Bronchus fibroblast of lung (primary cell): ENCODE measurements at places on chromosomes 1 and 21. TPM values are rescaled to one million over a fixed set of nuclear protein-coding genes. Genes with fewer than 3 reads are reported as not detected.

SELE gene
- total RNA-seq = not detected in 2 replicates

CATSPERE gene
- total RNA-seq = 0.15 and 0.50 TPM in 2 replicates

BSND gene
- total RNA-seq = not detected in 2 replicates

UMODL1 gene
- total RNA-seq = not detected in 2 replicates

SH2D1B gene
- 0.15 TPM in 1 of 2 replicates, not detected in the other for total RNA-seq

MSTO1 gene
- total RNA-seq = 13.4 and 19.5 TPM in 2 replicates

EFNA3 gene
- total RNA-seq = 0.67 and 1.2 TPM in 2 replicates

DIRAS3 gene
- total RNA-seq = 3.0 and 3.2 TPM in 2 replicates

PLK3 gene
- total RNA-seq = 21.3 and 21.5 TPM in 2 replicates

PCBP3 gene
- total RNA-seq = 5.2 and 10.6 TPM in 2 replicates
